ENCODE measurements at places on chromosomes 7 and 10.

DNA sequence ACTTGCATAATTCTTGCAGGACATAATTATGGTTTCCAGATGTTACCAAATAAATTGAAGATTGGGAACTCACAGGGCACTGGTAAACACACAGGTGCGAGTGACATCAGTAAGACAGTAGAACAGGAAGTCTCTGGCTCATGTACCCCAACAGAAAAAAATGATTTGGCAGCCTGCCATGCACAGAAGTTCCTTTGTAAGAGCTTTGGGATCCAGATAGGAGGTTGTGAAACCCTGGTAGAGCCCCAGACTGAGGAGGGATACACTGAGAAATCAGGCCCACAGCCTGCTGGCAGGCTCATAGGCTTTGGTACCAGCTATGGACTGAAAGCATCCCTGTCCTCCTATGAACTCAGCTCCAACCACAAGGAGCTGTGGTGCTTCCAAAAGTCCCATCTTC lies 118.0 kb downstream of the COBL start:
- no peak for DNase-seq

DNA sequence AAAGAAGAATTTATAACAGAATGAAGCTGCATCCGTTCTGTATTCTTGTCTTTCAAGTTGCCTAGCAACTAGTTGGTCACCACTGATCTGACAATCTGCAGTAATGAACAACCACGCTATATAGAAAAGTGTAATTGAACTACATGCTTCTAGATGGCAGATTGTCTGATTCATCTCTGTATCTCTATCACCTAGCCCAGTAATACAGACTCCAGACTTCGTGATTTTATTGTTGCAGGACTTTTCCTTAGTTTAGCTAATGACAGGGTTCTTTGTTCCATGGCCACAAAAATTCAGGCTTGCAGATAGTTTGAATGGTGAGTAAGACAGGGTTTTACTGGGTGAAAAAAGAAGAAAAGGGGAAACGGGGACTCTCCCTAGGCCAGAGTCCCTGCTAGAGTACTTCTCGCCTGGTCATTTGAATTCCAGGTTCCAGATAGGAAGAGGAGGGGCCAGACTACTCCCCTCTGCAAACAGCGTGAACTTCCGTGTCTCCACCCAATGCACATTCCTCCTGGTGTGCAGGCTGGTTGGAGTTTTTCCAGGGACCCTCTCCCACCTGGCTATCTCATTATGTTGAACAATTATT lies 45.9 kb downstream of the COL1A2 start:
- no peak for DNase-seq

- DNase-seq: peak; percentile 18
These were observed 157.4 kb upstream of the TCF7L2 start for GRCh38 chr10:112792487-112793201.

GRCh38 chr7:150803161-150803860 lies 2.7 kb downstream of the TMEM176A start:
- no peak for DNase-seq

DNA sequence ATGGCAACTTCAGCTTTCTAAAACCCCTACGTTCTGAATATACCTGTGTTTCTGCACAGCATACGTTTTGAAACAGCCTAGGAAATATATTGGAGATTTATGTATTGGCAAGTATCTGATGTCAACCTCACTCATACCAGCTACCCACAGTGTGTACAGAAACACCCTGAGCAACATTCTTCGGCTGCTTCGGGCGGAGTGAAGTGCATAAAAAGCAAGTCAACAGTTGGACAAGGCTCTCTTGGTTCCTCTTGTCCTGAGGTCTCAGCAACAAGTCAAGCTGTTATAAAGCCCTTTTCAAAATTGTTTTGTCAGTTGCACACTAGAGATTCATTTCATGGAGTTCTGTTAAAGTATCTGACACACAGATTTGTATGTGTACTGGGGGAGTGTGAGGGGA lies 40.0 kb upstream of the PAPSS2 start:
- no peak for DNase-seq

- no peak for DNase-seq
These were observed 742.9 kb downstream of the INHBA start for GRCh38 chr7:40959955-40960354.

DNA sequence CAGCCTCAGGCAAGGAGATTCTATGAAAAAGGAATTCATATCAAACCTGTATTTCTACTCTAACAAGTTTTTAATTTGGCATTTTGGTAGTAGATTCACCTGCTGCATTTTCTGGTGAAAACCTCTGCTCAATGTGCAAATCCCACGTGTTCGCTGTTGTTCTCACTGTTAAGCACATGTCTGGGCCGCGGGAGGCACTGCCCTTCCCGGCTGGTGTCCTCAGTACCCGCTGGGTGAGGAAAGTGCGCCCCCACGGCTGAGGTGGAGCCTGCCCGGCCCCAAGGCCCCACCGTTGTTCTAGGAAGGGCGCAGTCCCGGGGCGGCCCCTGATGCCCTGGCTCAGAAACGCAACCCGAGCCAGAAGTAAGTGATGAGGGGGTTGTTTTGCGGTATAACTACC lies 193.4 kb upstream of the VWC2 start:
- no peak for DNase-seq

Data from BJ (cell line).